Thyroid gland (tissue), 4 donors: ENCODE measurements at places on chromosomes 4 and X. TPM values are rescaled to one million over a fixed set of nuclear protein-coding genes. Genes with fewer than 3 reads are reported as not detected.

UGT2B17 gene
- total RNA-seq, result not detected

TLR10 gene
- 0.10 TPM for total RNA-seq

KLHL34 gene
- not detected for total RNA-seq

CLTRN gene
- total RNA-seq, result 0.40 TPM

GRCh38 chr4:139142980-139143379, 34.0 kb downstream of the ELF2 start:
- no peak overlapping the region for H3K27ac ChIP-seq
- no peaks in the 10 kb centered on the region for H3K27me3 ChIP-seq
- no peak overlapping the region for H3K4me3 ChIP-seq
- peaks cover 16% of the 10 kb centered on the region for H3K4me1 ChIP-seq

GRCh38 chr4:89438102-89438831, 130.7 kb upstream of the GPRIN3 start:
- DNase-seq, result peak; percentile 44
- no peaks in the 10 kb centered on the region for H3K36me3 ChIP-seq
- no peaks in the 10 kb centered on the region for H3K27me3 ChIP-seq

DNA sequence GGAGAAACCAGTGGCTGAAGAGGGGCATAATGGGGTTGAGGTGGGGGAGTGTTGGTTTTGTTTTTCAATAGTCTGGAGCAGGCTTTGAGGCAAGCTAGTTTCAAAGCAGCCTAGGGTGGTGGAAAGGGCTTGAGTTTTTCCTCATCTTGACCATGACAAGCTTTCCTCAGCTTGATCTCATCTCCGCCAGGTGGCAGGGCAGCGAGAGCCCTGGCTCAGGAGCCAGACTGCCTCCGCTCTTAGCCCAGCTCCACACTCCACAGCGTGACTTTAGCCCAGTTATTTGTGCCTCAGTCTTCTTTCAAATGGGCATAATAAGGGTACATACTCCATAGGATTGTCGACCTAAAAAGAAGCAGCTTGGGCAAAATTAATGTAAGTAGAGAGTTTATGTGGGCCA, 29.9 kb upstream of the SOWAHD start:
- no peaks in the 10 kb centered on the region for H3K27me3 ChIP-seq
- H3K4me3 ChIP-seq, result no peak overlapping the region
- H3K36me3 ChIP-seq, result no peaks in the 10 kb centered on the region

DNA sequence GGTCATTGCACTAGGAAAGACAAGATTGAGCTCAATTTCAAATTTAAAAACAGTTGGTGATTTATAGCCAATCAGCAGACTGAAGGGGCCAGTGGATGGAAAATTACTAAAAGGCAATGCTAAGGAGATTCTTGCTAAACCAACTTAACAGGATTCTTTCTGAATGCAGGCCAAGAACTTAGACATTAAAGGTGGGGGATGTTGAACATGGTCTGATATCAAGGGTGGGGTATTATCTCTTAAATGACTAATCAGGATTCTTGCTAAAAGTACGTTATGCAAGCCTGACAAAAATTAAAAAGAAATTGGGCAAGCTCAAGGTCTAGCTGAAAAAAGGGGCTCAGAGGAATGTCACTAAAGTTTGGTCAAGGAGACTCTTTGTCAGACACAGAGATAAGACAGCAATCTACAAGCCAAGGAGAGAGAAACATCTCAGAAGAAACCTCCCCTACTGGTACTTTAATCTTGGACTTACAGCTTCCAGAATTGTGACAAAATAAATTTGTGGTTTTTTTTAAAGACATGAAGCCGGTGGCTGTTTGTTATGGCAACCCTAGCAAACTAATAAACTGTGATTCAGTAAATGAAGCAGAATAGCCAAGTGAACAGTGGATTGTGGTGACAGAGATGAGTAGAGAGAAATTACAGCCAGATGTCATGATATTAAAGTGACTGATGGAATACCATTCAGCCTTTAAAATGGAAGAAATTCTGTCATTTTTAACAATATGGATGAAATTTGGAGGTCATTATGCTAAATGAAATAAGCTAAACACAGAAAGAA, 120.3 kb upstream of the KLHL4 start:
- no peak overlapping the region for H3K4me3 ChIP-seq
- no peak overlapping the region for H3K27ac ChIP-seq
- H3K27me3 ChIP-seq, result no peaks in the 10 kb centered on the region
- no peaks in the 10 kb centered on the region for H3K36me3 ChIP-seq
- DNase-seq, result no peak

DNA sequence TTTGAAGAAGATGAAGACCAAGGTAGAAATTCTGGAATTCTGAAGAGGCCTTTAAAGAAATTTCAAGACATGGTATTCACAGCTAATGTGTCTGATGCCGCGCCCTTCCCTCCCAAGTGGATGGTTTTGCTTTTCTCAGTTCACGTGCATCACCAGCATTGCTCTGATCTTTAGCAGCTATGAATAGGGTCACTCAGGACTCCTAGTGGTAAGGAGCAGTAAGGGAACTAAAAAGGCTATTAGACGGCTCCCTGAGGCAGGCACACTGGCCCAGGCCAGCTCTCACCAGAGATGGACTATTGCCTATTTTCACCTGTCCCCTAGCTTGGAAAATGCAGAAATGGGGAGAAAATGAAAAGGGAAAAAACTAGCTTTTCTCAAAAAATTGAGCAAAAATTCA, 447.5 kb upstream of the RASGEF1B start:
- no peaks in the 10 kb centered on the region for H3K4me1 ChIP-seq
- no peaks in the 10 kb centered on the region for H3K27me3 ChIP-seq
- no peaks in the 10 kb centered on the region for H3K36me3 ChIP-seq
- H3K27ac ChIP-seq, result no peak overlapping the region
- no peak overlapping the region for H3K4me3 ChIP-seq

DNA sequence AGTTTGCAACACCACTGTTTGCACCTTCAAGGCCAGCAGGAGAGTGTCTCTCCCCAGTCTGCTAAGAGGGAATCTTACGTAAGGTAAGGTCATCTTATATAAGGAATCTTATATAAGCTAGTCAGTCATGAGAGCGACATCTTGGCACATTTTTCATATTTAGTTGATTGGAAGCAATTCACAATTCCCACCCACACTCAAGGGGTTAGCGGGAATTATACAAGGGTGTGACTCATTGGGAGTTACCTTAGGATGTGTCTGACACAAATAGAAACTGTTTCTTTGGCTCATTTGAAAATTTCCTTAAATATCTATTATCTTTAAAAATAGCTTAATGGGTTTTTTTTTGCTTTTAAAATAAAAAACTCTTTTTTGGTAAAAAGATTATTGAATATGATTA, 62.1 kb upstream of the GRPR start:
- H3K4me1 ChIP-seq, result no peaks in the 10 kb centered on the region
- H3K4me3 ChIP-seq, result no peak overlapping the region
